ENCODE measurements at places on chromosomes 1 and 21.

GRCh38 chr1:10171105-10171767 is 39.1 kb upstream of the KIF1B start:
- no peak for DNase-seq

DNA sequence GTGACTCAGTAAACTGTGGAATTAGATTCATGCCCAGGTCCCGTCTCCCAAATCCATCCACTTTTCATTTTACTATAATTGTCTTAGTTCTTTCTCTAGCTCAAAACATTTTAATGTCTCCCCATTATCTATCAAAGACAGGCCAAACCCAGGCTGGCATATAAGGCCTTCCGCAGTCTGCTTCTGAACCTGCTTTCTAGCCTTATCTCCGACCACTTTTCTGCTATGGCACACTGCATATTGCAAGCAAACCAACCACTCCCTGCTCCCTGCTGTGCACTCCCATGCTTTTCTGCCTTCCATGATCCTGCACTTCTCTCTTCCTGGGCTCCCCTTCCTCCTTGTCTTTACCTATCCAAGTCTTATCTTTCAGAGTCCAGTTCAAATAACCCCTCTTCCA is 17.3 kb upstream of the PIGM start:
- no peak for DNase-seq

- no peak for DNase-seq
These were observed 42.2 kb upstream of the KANK4 start for GRCh38 chr1:62361431-62361830.

GRCh38 chr1:64282351-64282750 is 78.9 kb downstream of the UBE2U start:
- no peak for DNase-seq

DNA sequence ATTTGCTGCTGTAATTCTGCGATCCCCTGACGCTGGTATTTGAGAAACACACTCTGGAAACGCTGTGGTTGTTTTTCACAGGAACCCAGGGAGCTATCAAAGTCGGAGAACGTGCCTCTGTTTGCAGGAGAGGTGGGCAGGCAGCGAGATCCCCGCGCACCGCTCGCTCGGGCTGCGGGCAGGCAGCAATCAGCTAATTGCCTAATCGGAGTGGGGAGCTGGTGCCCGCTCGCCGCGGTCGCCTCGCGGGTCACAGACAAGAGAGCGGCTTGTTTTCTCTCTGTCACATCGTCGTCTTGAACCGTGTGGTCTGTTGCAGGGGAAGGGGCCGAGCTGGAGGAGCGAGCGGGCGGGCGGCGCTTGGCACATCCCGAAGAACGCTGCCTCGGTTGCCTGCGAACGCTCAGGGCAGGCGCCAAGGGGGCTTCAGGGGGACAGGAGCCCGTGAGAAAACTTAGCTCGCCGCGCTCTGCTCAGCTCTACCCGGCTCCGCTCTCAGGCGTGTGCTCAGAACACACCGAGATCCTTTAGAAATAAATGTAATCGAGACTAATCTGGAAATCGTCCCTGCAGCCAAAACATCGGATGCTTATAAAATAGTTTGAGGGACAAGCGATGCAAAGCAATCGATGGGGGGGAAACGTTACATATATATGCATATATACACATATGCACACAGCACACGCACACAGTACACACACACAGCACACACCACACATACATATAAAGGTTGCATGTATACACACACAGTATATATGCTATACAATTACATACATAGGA is 93.6 kb upstream of the SMYD2 start:
- DNase-seq, result no peak

- no peak for DNase-seq
These were observed 72.2 kb downstream of the SERINC2 start for GRCh38 chr1:31485166-31485565.

GRCh38 chr1:156571261-156571852 is 1.0 kb downstream of the IQGAP3 start:
- peak; percentile 86 for DNase-seq

- DNase-seq, result no peak
These were observed 155.1 kb upstream of the NRIP1 start for GRCh38 chr21:15219894-15220293.

- peak; percentile 84 for DNase-seq
These were observed 16.6 kb upstream of the ZSCAN20 start for GRCh38 chr1:33455539-33456501.

- DNase-seq, result no peak
These were observed 5.5 kb upstream of the LCE5A start for GRCh38 chr1:152505083-152505482.

DNA sequence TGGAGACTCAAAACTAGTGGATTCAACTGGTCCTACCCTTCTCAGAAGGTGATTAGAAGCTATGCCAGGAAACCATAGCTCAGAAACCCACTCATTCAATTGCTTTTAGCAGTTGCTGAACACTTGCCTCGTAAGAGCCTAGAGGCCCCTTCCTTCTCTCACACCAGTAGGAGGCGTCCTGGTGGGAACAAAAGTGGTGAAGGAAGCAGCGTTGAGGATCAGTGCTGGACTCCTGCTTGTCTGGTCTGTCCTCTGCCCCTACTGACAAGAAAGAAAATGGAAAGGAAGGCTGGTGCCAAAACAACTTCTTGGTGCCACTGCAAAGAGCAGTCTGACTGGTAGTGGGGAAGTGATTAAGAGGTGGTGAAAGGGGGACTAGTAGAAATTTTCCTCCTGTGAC is 269.7 kb downstream of the LMO4 start:
- DNase-seq, result no peak

GRCh38 chr1:208437401-208437800 is 193.2 kb upstream of the PLXNA2 start:
- DNase-seq, result no peak

- no peak for DNase-seq
These were observed 95.6 kb upstream of the KCTD3 start for GRCh38 chr1:215471463-215471862.

DNA sequence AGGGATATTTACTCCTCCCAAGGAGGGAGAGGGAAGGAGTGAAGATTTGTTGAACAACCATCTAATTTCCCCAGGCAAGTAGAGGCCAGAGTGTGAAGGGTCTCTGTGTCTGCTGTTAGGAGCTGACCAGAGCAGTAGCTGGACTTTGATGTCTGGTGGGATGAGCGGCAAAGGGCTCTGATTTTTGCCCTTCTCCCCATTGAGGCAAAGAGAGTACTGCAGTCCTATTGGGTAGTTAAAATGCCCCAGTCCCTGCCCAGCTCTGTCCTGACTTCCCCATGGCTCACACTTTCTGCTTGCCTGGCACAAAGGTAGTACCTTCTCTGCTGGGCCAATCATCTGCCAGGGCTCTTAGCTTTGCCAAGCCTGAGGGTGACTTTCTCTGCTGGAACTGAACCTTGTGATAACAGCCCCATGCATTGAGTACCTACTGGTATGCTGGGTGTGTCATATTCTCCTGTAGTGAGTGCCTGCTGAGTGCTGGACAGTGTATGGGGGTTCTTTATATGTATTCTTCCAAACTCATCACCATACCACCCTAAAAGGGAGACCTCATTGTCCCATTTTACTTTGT is 64.0 kb upstream of the SELENON start:
- DNase-seq, result no peak

Measured in cardiac fibroblast (primary cell).